ENCODE measurements at places on chromosomes 16 and 17. TPM values are rescaled to one million over a fixed set of nuclear protein-coding genes. Genes with fewer than 3 reads are reported as not detected.

GRCh38 chr17:15918661-15919259, 26.2 kb upstream of the ADORA2B start:
- no peak for DNase-seq

DNA sequence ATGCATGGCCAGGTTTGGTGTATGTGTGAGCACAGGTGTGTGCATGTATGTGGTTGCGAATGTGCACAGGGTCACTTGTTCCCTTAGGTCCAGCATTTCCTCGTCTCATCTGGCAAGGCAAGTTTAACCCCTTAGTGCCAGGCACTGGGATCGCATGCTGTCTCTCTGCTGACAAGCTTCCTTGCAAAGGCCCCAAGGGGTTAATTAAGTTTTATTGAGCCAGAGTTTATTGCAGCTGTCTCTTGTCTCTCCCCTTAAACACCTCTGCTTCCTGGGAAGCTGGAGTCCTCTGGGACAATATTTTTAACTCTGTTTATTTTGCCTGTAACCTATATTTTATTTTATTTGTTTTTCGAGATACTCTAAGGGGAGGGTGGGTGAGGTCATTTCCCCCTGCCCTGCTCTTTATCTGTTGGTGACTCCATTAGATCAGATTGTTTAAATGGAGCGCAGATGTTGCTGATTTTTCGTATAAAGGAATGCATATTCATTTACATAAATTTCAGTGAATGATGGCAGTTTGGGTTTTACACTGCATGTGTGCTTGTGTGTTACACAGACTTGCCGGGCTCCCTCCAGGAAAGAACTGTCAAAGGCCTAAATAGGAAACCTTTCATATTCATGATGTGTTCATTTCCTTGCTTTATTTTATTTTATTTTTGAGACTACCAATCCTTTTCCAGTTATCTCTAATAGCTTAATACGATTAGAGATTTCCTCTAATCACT, 99.7 kb downstream of the CBLN1 start:
- no peak for DNase-seq

DNA sequence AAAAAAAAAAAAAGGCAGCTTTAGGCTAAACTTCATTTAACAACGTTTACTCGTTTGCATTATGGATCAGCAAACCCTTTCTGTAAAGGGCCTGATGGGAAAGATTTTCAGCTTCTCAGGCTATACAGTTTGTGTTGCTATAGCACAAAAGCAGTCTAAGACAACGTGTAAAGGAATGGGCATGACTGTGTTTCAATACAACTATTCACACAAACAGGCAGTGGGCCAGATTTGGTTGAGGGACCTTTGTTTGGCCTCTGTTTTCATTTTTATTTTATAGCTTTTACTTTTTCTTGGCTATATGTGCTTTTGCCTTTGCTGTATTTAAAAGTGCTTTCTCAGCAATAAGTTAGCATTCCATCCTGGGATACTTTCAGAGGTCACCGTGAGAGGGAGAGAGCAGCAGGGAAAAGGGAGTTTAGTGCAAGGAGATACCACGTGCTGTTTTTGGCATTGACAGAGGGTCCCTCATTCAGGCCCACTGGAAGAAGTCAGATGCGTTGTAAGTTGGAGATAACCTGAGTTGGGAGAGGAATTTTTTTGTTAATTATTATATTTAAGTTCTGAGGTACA, 335.6 kb downstream of the UTP18 start:
- no peak for DNase-seq

ACSM2A gene
- total RNA-seq, result not detected

DNA sequence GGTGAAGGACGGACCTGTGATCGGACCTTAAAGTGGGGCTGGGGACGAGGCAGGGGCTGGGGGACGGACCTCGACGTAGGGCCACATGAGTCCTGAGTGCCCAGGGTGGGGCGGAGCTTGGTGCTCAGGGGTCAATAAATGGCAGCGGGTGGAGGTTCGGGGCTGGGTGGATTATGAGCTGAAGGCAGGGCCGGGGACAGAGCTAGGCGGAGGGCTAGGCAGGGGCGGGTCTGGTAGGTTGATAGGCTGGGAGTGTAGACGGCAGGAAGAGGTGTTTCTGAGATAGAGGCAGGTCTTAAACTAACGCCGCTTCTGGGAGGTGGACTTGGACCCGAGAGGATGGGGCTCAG, 733 bp downstream of the CHRNB1 start:
- peak; percentile 54 for DNase-seq

ZDHHC7 gene
- 40.3 TPM for total RNA-seq

- DNase-seq, result no peak
Measured at GRCh38 chr16:89184933-89185794, 13.6 kb downstream of the CDH15 start.

ITGA2B gene
- total RNA-seq, result not detected

RNF112 gene
- total RNA-seq, result not detected

GRIN2C gene
- total RNA-seq, result 0.03 TPM

DNA sequence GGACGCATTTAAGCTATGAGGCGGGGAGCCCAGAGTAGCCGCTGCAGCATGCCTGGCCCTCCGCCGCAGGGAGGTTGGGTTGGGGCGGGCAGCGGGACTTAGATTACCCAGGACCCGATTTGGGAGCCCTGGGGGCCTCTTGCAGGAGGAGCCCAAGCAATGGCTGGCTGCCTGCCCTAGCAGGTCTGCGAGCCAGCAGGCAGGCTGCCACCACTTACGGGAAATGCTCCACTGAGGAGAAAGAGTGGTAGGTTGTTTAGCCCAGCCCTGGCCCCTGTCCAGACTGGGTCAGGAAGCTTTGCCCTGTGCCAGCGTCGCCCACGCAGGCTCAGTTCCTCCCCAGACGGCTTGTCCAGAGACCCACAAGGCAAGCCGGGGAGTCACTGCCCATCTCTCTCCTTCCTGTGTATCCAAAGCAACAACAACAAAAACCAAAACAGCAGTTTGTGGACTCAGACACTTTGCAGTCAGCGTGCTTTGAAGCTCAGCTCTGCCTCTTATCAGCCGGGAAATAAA, 10.3 kb upstream of the TVP23A start:
- peak; percentile 35 for DNase-seq
